ENCODE measurements at places on chromosomes 16 and 17.

DNA sequence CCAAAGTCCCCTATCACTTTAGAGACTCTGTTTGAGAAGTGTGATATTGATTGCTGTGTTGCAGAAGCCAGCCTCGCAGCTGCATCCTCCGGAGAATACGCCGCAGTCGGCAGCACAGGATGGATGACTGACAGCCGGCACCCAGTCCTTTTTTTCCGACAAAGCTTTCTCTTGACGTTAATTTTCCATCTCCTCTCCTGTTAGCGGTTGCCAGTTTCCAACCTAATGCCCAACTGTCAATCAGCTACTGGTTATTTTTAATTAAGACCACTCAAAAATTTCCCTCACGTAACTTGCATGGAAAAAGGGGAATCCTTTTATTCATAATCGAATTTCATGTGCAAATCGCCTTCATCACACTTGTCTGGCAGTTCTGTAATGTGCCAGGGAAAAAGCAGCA lies 953.9 kb downstream of the CDH11 start:
- DNase-seq = no peak

- DNase-seq = no peak
Observed at GRCh38 chr17:78990349-78991016, 10.8 kb upstream of the LGALS3BP start.

GRCh38 chr17:42190491-42191274 lies 3.6 kb downstream of the GHDC start:
- DNase-seq = no peak

GRCh38 chr17:68456339-68457167 lies 743 bp downstream of the WIPI1 start:
- DNase-seq = no peak

DNA sequence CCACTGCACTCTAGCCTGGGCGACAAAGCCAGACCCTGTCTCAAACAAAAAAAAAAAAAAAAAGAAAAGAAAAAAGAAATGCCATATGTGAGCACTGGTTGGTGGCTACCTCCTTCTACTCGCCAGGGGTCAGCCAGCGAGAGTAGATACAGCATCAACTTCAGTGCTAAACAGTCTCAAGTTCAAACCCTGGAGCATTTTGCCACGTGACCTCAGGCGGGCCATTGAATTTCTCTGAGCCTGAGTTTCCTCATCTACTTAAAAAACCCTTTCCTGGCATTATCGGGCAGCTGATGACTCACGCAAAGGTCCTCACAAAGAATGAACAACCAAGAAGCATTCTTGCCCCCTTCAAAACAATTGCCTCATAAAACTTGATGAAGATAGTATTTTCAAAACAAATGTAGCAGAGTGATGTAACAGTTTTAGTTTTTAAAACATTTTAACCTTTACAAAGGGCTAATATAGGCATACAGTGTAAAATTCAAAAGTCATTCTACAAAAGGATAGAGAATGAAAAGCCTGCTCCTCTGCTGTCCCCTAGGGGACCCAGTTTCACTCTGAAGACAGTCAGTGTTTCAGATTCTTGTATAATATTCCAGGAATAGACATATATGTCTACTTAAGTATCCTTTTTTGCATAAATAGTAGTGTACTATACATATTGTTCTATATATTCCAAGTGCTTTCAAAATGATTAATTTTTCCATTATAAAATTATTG lies 28.4 kb downstream of the DNAH2 start:
- DNase-seq = no peak

All from activated naive CD4-positive, alpha-beta T cell treated with anti-CD3 and anti-CD28 coated beads, Interleukin-2, amount 50 U/mL, for 72 hours (primary cell).